ENCODE measurements at places on chromosomes 12 and 14. TPM values are rescaled to one million over a fixed set of nuclear protein-coding genes. Genes with fewer than 3 reads are reported as not detected.

Gene TEX52
- not detected for total RNA-seq

Gene SNRPF
- total RNA-seq: not detected

GRCh38 chr14:31441273-31442111 is 15.8 kb downstream of the DTD2 start:
- no peaks in the 10 kb centered on the region for H3K4me1 ChIP-seq
- no peak for DNase-seq
- no peak overlapping the region for H3K4me3 ChIP-seq
- no peaks in the 10 kb centered on the region for H3K27me3 ChIP-seq
- no peaks in the 10 kb centered on the region for H3K36me3 ChIP-seq
- H3K27ac ChIP-seq: peak overlapping the region; percentile 43

DNA sequence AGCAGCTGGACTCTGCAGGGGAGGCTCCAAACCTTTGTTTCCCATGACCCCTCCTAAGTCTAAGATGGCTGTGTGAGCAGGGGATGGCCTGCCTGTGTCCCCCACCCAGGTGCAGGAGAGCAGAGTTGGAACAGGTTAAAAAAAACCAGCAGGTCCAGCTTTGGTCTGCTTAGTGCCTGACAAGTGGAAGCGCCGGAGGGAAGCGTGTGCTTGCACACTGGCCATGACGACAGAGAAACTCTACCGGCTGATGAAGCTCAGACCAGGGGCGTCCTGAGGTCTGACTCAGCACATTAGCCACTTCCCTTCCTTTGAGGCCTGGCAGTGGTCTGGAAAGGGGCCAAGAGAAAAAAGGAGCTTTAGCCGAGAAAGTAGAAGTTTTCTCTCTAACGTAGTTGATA is 280.1 kb downstream of the VRK1 start:
- no peak overlapping the region for H3K4me3 ChIP-seq
- no peak overlapping the region for H3K27ac ChIP-seq
- H3K4me1 ChIP-seq: no peaks in the 10 kb centered on the region

GRCh38 chr14:75527449-75528163 is 5.3 kb downstream of the BATF start:
- H3K36me3 ChIP-seq: no peaks in the 10 kb centered on the region
- H3K27me3 ChIP-seq: no peaks in the 10 kb centered on the region
- no peak overlapping the region for H3K27ac ChIP-seq
- no peak overlapping the region for H3K4me3 ChIP-seq
- no peaks in the 10 kb centered on the region for H3K4me1 ChIP-seq
- no peak for DNase-seq

DNA sequence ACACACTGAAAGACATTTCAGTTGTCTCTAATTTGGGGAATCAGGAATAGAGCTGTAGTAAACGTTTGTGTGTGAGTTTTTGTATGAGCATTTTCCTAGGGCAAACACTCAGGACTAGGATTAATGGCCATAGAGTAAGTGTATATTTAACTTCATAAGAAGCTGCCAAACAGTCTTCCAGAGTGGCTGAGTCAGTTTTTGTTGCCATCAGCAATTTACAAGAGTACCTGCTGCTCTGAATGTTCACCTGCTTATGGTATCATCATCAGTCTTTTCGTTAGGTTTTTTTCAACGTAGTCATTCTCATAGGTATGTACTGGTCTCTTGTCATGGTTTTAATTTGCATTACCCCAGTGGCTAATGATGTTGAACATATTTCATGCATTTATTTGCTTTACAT is 30.6 kb upstream of the TRHDE start:
- no peak overlapping the region for H3K4me3 ChIP-seq
- no peak overlapping the region for H3K27ac ChIP-seq
- no peaks in the 10 kb centered on the region for H3K36me3 ChIP-seq
- no peaks in the 10 kb centered on the region for H3K27me3 ChIP-seq
- DNase-seq: no peak

Gene PPP1R36
- total RNA-seq: not detected

Gene TPH2
- total RNA-seq: not detected

Gene RAB15
- total RNA-seq: 1.6 TPM

DNA sequence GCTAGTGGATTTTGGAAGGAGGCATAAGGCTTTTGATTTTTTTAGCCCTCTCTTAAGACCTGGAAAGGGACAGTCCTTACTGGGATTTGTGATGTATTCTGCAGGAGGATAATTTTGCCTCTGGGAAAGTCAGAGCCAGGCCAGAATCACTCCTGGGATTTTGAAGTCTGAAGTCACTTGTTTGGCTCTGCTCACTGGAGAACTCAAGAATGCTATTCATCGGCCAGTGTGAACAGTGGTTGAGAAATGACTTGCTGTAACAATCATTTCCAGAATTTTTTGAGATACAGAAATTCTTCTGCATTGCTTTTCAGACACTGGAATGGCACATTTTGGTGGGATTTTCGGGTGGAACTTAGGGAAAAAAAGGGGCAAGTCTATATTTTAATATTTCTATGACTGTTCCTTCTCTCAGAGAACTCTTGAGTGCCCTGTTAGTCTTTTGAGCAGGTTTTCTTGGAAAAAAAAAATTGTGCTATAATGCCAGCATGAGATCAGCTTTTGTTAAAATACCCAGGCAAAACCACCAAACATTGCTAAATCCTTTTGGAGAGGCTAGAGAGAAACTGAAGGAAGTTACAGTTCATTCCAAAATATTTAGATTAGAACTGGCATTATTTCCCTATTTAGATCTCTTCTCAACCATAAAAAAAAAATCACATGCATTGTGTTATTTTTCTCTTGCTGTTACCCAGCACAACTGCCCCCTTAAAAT is 26.1 kb upstream of the BHLHE41 start:
- DNase-seq: no peak
- peaks cover 3% of the 10 kb centered on the region for H3K4me1 ChIP-seq
- no peaks in the 10 kb centered on the region for H3K36me3 ChIP-seq
- H3K4me3 ChIP-seq: no peak overlapping the region
- H3K27ac ChIP-seq: peak overlapping the region; percentile 60

GRCh38 chr14:52546318-52546670 is 6.0 kb downstream of the TXNDC16 start:
- H3K4me3 ChIP-seq: no peak overlapping the region
- H3K27me3 ChIP-seq: no peaks in the 10 kb centered on the region
- no peaks in the 10 kb centered on the region for H3K36me3 ChIP-seq
- no peak for DNase-seq
- H3K27ac ChIP-seq: no peak overlapping the region

Gene C12orf56
- not detected for total RNA-seq

DNA sequence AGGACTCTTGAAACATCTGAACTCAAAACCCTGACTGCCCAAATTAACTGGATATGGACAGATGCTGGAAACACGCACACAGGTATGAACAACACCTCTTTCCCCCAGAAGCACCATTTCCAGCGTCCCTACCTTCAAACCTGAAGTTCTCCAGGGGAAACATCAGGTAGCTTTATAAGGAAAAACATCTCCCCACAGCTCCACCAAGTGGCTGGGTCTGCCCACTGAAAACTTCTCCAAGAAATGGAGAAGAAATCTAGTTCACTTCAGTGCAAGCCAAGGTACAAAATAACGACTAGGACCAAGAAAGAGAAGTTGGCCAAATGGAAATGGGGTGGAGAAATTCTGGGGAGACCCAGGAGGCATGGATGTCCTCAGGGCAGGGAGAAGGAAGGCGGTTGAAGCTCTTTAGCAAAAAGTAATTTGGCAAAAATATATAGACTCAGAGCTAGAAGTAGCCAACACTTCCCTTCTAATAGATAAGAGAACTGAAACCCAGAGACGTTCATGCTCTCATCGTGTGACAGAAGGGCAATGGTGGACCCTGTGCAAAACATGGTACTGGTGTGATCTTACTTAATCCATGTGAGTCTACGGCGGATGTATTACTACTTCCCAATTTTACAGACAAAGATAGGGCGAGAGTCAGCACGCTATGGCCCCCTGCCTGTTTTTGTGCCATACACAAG is 10.5 kb upstream of the NUAK1 start:
- no peaks in the 10 kb centered on the region for H3K27me3 ChIP-seq
- no peaks in the 10 kb centered on the region for H3K36me3 ChIP-seq
- H3K27ac ChIP-seq: peak overlapping the region; percentile 57
- DNase-seq: no peak
- H3K4me3 ChIP-seq: no peak overlapping the region

GRCh38 chr14:64174922-64175782 is 119.0 kb downstream of the ESR2 start:
- no peak overlapping the region for H3K4me3 ChIP-seq
- no peak overlapping the region for H3K27ac ChIP-seq
- no peaks in the 10 kb centered on the region for H3K4me1 ChIP-seq
- DNase-seq: no peak
- peaks cover 69% of the 10 kb centered on the region for H3K36me3 ChIP-seq
- no peaks in the 10 kb centered on the region for H3K27me3 ChIP-seq

- H3K27ac ChIP-seq: no peak overlapping the region
- no peaks in the 10 kb centered on the region for H3K27me3 ChIP-seq
- peaks cover 51% of the 10 kb centered on the region for H3K4me1 ChIP-seq
- no peaks in the 10 kb centered on the region for H3K36me3 ChIP-seq
- no peak overlapping the region for H3K4me3 ChIP-seq
Measured at GRCh38 chr12:19239616-19240234, 110.2 kb downstream of the PLEKHA5 start.

Gene FAM222A
- total RNA-seq: 3.3 TPM

- DNase-seq: no peak
- H3K36me3 ChIP-seq: no peaks in the 10 kb centered on the region
- no peak overlapping the region for H3K4me3 ChIP-seq
Measured at GRCh38 chr14:81331229-81332021, 68.7 kb downstream of the STON2 start.

Gene P2RX2
- not detected for total RNA-seq

DNA sequence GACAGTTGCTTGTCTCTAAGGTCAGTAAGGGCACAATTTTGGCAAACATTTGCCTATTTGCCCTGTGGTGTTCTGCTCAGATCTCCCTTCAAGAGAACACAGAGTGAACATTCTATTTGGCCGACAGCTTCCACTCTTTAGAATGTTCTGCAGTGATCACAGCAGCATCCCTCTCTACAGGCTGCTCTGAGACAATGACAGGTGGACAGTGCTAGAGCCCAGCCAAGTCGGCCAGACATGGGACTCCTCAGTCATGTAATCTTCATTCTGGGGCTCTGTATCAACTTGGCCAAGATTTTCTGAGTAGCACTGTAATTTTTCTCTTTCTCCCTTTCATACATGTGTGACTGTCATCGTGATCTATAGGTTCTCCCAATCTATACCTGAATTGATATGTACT is 34.8 kb downstream of the TIMELESS start:
- no peaks in the 10 kb centered on the region for H3K27me3 ChIP-seq
- H3K4me1 ChIP-seq: no peaks in the 10 kb centered on the region
- H3K4me3 ChIP-seq: no peak overlapping the region
- H3K27ac ChIP-seq: no peak overlapping the region
- no peaks in the 10 kb centered on the region for H3K36me3 ChIP-seq

DNA sequence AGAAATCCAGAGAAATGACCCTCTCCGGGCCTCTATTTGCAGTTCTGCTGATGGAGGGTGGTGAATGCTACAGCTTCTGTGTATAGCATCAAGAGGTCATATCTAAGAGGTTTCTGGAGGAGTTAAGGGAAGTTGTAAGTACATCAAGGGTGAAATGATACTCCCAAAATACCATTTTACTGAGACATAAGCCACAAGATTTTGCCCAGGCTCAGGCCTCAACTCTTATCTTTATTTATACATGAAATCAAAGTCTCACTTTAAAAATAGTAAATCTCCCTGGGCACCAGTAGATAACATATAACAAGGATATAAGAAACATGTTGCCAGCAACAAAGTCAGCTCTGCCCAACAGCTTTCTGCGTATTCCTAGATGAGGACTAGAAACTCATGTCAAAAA is 40.4 kb downstream of the NIN start:
- DNase-seq: no peak
- no peaks in the 10 kb centered on the region for H3K27me3 ChIP-seq
- no peak overlapping the region for H3K27ac ChIP-seq
- H3K4me3 ChIP-seq: no peak overlapping the region
- no peaks in the 10 kb centered on the region for H3K4me1 ChIP-seq
- H3K36me3 ChIP-seq: peaks cover 6% of the 10 kb centered on the region

DNA sequence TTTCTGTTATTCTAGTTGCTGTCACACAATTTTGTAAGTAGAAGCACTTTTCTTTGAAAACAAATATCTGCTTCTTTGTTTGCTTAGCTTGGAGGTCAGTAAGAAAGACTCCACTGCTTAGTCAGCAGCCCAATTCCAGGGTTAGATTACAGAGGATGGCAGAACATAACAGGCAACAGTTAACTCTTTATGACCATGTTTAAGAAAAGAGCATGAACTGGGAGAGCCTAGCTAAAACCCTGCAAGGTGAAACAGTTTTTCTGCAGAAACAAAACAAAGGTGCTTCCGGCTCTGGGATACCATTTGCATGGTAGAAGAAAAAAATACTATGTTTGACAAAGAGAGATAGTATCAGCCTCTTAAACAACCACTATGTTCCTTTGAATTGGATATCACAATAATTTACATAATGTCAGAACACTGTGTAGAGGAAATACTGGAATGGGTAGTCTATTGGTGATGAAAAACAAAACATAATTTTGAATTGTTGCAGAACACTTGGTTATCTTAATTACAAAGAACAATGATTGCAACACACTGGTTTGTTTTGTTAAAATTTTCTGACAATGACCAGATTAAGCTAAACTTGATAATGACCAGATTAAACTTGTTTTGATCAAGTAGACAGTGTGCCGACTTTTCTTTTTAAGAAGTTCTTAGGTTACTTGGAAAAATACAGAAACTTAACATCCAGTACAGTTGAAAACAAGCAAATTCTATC is 22.4 kb upstream of the PPM1H start:
- DNase-seq: no peak
- no peaks in the 10 kb centered on the region for H3K27me3 ChIP-seq
- H3K4me3 ChIP-seq: no peak overlapping the region
- no peaks in the 10 kb centered on the region for H3K4me1 ChIP-seq
- H3K27ac ChIP-seq: no peak overlapping the region
- no peaks in the 10 kb centered on the region for H3K36me3 ChIP-seq

Gene MGAT4C
- not detected for total RNA-seq

GRCh38 chr12:88225776-88226175 is 83.7 kb downstream of the TMTC3 start:
- DNase-seq: no peak
- no peaks in the 10 kb centered on the region for H3K4me1 ChIP-seq
- H3K36me3 ChIP-seq: no peaks in the 10 kb centered on the region
- no peak overlapping the region for H3K27ac ChIP-seq

DNA sequence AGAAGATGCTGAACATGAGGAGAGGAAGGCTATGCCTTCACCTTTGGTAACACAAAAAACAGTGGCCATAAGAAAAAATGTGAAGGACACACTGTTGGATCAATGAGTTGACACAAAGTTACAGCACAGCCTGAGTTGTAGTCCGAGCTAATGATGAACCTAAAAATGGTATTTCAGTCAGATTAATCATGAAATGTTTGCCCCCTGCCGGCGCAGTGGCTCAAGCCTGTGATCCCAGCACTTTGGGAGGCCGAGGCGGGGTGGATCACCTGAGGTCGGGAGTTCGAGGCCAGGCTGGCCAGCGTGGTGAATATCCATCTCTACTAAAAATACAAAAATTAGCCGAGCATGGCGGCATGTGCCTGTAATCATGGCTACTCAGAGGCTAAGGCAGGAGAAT is 1.3 kb upstream of the CAPRIN2 start:
- H3K4me3 ChIP-seq: no peak overlapping the region
- no peak overlapping the region for H3K27ac ChIP-seq
- H3K36me3 ChIP-seq: no peaks in the 10 kb centered on the region
- no peak for DNase-seq

Gene ZNF891
- 2.0 TPM for total RNA-seq

Gene DYNLL1
- total RNA-seq: 216 TPM

All from ascending aorta (tissue), 2 donors.